ENCODE measurements at places on chromosomes 4 and X.

DNA sequence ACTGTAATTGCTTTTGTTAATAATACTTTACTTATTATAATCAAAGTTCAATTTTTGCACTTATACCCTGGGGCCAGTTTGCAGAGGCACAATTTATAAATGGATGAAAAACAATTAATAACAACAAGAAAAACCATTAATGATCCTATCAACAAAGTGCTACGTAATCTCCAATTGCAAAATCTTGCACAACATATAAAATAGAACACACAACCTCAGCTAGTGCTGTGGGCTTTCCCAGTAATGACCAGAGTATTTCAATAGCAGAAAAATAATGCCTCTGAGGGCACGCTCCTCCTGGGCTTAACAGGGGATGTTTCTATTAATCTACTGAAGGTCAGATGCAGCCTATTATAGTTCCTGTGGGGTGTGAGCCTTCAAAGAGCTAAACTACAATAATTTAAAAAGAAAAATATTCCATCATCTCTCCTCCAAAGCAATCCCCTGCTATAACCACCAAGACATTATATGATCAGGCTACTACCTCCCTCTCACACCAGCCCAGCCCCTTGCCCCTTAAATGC, 508.5 kb upstream of the SLIT2 start:
- no peak for DNase-seq

DNA sequence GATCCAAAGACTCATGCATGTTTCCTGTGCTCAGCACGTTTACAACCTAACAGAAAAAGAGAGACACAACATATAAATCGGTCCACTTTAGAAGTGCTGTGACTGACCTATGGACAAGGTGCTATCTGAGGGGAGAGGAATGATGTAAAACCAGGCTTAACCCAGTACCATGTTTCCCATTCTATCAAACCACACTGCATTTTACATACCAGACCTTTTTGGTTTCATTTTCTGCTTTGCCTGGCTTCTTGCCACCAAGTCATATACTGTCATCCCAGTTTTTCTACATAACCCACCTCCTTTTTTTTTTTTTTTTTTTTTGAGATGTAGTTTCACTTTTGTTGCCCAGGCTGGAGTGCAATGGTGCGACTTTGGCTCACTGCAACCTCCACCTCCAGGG, 82.2 kb downstream of the KLF8 start:
- no peak for DNase-seq

- DNase-seq = no peak
Observed at GRCh38 chr4:153269218-153269990, 65.2 kb downstream of the TRIM2 start.

- no peak for DNase-seq
Observed at GRCh38 chr4:87239821-87240220, 19.4 kb upstream of the KLHL8 start.
